Uterus (tissue), 4 donors: ENCODE measurements at places on chromosomes 2 and 18. TPM values are rescaled to one million over a fixed set of nuclear protein-coding genes. Genes with fewer than 3 reads are reported as not detected.

Gene TNP1
- not detected for total RNA-seq

Gene DPP10
- total RNA-seq, result not detected

Gene TNFRSF11A
- total RNA-seq, result 7.4 TPM

Gene CERKL
- total RNA-seq, result not detected

Gene DSEL
- 11.6 TPM for total RNA-seq

Gene DSG1
- not detected for total RNA-seq

Gene INHA
- total RNA-seq, result not detected

Gene SPR
- total RNA-seq, result 4.5 TPM

Gene PARD3B
- 85.6 TPM for total RNA-seq

Gene BUB1
- total RNA-seq, result not detected

Gene EFHD1
- 8.5 TPM for total RNA-seq

Gene TGFBRAP1
- total RNA-seq, result 27.4 TPM

Gene WDSUB1
- 5.6 TPM for total RNA-seq

Gene CTAGE1
- not detected for total RNA-seq

Gene SPATA3
- total RNA-seq, result not detected

Gene C18orf32
- 41.0 TPM for total RNA-seq

Gene OR6B2
- total RNA-seq, result not detected

Gene SIX3
- not detected for total RNA-seq

Gene ZNF892
- total RNA-seq, result 10.3 TPM

Gene CELF4
- total RNA-seq, result 1.7 TPM

Gene HTR2B
- 8.6 TPM for total RNA-seq

Gene ASTL
- total RNA-seq, result not detected

Gene SCN3A
- total RNA-seq, result 4.3 TPM

Gene ACAA2
- 50.5 TPM for total RNA-seq

Gene UGT1A5
- total RNA-seq, result not detected

Gene TUBA3E
- total RNA-seq, result not detected

Gene LIMS3
- not detected for total RNA-seq

Gene EVX2
- total RNA-seq, result not detected

Gene IL36G
- total RNA-seq, result not detected

Gene IL18R1
- total RNA-seq, result 4.4 TPM

Gene HMSD
- total RNA-seq, result not detected

Gene UGT1A8
- not detected for total RNA-seq

Gene CCDC102B
- 3.2 TPM for total RNA-seq

Gene SGPP2
- 4.2 TPM for total RNA-seq

Gene PLGLB1
- not detected for total RNA-seq

Gene PPP1R1C
- total RNA-seq, result not detected

Gene EDAR
- total RNA-seq, result 0.62 TPM

Gene PROKR1
- not detected for total RNA-seq

Gene STRN
- total RNA-seq, result 13.8 TPM

Gene CCDC74A
- total RNA-seq, result 11.2 TPM
